ENCODE measurements at places on chromosomes 6 and 20.

GRCh38 chr6:132062626-132063025 is 111.5 kb upstream of the CCN2 start:
- no peak for DNase-seq

- no peak for DNase-seq
These were observed 227.7 kb downstream of the MEI4 start for GRCh38 chr6:77880501-77880900.

DNA sequence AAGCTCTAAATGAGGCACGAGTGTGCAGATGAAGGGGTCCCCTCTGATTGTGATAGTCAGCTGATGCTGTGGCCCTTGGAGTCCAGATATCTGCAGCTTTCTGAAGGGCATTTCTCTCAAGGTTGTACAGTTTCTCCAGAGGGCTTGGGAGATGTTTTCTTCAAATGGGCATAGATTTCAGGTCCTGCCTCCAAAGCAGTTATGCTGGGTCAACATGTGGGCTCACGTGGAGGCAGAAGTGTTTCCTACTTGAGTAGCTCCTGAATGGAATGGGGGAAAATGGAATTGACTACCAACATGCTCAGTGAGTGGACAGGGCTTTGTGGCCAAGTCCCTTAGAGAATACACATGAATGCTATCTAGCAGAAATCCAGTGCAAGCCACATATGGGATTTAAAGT is 360.7 kb downstream of the SAMD5 start:
- DNase-seq = no peak

GRCh38 chr20:48630342-48631075 is 197.3 kb downstream of the PREX1 start:
- DNase-seq = no peak

- no peak for DNase-seq
These were observed 136.0 kb upstream of the SGK1 start for GRCh38 chr6:134453792-134454510.

GRCh38 chr20:11193241-11193640 is 519.4 kb upstream of the JAG1 start:
- DNase-seq = no peak

- peak; percentile 49 for DNase-seq
These were observed 1.1 kb upstream of the PHF10 start for GRCh38 chr6:169725125-169726048.

- DNase-seq = no peak
These were observed 30.6 kb upstream of the FOXC1 start for GRCh38 chr6:1579096-1579495.

- DNase-seq = no peak
These were observed 97.5 kb downstream of the ZMYND8 start for GRCh38 chr20:47258745-47259695.

DNA sequence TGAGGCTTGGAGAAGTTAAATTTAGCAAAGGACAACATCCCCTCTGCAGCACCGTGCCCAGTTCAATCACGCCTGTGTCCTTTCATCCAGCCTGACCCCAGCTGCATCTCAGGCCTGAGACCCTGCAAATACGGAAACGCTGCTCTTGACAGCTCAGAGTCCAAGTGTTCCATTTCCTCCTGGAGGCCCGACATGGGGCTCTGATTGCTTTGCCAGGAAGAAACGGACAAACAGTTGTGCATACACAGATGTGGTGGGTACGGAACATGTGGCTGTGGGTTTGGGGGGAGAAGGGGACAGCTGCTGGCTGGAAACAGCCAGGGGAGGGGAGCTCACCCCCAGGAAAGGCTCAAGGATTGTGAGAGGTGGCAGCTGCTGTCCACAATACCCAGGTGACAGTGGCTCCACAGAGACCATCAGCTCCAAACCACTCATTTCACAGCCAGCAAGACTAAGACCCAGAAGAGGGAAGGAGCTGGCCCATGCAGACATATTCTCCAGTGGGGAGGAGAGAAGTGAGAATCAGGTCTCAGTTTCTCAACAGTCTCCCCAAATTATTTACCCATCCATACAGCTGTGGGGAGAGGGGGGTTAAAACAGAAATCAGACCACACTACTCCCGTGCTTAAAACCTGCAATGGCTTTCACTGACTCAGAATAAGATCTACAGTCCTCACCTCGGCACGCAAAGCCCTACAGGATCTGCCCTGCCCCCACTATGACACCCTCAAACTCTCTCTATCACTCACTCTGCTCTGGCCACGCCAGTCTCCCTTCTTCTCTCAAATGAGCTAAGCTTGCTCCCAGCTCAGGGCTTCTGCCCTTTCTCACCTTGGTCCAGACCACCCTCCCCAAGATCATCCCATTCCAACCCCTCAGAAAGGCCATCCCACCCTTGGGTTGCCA is 89.1 kb downstream of the PREX1 start:
- peak; percentile 83 for DNase-seq

GRCh38 chr6:106051226-106051625 is 34.9 kb upstream of the PRDM1 start:
- no peak for DNase-seq

- DNase-seq = no peak
These were observed 820.8 kb upstream of the ADGRB3 start for GRCh38 chr6:67814262-67814661.

DNA sequence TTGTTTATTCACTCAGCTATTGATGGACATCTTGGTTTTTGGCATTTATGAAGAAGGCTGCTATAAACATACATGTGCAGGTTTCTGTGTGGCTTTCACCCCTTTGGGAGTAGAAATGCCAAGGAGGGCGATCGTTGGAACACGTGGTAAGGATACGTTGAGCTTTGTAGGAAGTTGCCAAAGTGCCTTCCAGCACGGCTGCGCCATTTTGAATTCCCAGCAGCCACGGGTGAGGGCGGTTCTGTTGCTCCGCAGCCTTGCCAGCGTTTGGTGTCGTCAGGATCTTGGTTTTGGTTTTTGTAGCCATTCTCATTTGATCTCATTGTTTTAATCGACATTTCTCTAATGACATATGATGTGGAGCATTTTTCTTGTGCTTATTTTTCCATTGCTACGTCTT is 21.8 kb downstream of the NTSR1 start:
- no peak for DNase-seq

DNA sequence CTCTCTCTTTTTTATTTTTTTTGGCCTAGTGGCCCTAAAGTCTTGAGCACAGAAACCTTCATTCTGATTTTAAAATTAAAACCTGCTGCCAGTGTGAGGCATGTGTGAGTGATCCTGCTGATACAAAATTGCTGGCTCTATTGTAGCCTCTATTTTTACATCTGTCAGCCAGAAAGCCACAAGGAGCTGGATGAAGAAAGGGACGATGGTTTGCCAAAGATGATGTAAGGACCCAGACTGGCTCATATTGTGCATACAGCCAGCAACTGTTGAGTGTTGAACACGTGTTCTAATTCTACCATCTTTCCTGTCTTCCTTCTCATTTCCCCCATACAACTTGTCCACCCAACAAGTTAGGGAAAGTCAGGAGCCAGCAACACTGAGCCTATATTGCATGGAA is 40.8 kb upstream of the ATXN1 start:
- DNase-seq = no peak

DNA sequence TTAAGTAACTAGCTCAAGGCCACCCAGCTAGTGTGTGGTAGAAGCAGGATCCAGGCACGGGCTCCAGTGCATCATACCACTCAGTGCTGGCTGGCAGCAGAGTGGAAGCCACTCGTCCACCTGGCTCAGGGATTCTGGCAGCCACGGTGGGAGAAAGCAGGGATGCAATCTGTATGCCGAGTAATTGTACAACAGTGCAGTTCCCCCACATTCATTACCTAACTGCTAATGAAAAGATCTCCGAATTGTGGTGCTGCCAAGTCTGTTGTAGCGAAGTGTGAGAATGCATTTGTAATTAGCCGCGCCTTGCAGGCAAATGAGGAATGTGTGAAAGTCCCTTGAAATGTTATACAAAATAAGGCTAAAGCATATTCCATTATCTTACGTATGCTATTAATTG is 29.0 kb downstream of the KCNG1 start:
- DNase-seq = no peak

GRCh38 chr20:61185841-61186601 is 66.0 kb upstream of the CDH4 start:
- DNase-seq = no peak

DNA sequence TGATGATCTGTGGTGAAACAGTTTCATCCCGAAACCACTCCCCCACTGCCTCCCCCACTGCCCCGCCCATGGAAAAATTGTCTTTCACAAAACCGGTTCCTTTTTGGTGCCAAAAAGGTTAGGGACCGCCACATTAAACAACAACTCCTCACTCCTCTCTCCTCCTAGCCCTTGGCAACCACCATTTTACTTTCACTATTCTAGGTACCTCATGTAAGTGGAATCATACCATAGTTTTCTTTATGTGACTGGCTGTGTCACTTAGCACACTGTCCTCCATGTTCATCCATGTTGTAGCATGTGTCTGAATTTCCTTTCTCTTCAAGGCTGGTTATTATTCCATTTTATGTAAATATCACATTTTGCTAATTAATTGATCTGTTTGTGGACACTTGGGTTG is 99.3 kb downstream of the UTRN start:
- no peak for DNase-seq

GRCh38 chr20:973785-974194 is 28.3 kb downstream of the RSPO4 start:
- DNase-seq = peak; percentile 52

- no peak for DNase-seq
These were observed 107.9 kb upstream of the NXT1 start for GRCh38 chr20:23242556-23243180.

DNA sequence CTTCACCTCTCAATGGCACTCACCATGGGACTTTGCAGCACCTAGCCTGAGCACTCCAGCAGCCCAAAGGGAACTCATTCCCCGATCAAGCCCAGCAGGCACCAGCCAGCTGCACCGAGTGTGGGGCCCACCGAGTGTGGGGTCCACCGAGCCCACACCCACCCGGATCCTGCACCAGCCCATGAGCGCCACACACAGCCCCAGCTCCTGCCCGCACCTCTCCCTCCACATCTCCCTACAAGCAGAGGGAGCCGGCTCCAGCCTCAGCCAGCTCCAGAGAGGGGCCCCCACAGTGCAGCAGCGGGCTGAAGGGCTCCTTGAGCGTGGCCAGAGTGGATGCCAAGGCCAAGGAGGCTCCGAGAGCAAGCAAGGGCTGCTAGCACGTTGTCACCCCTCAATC is 1182.4 kb downstream of the HACE1 start:
- no peak for DNase-seq

DNA sequence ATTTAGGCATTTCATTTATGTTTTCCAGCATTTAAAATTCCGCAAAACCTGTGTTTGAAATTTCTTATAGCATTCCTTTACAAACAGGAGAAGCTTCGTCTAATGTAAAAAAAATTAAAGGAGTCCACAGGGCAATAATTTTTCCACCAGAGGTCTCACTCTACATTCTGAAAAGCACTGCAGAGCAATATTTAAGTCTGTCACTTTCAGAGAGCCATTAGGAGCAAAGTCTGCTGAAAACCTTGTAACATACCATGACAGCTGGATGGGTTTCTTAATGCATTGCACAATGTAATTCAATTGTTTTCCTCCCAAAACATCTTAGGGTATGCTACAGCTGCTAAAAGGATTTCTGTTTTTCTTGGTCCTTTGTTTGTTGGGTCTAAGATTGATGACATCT is 18.0 kb downstream of the BAG2 start:
- no peak for DNase-seq

DNA sequence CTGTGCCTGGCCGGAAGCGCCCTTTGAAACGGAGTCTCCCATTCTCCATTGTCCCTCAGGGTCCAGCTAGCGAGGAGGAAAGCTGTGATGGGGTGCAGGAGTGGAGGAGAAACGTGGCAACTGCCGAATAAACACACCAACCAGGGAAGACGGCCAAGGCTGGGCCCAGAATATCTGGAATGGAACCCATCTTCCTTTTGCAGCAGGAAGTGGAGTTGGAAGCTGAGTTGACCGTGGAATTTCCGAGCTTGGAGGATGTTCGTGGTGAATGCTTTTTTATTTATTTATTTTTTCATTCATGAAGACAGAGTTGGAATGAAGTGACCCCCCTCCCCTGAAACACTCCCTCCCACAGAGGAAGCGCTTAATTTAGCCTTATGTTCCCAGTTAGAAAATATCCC is 105.6 kb upstream of the RNF24 start:
- DNase-seq = no peak

DNA sequence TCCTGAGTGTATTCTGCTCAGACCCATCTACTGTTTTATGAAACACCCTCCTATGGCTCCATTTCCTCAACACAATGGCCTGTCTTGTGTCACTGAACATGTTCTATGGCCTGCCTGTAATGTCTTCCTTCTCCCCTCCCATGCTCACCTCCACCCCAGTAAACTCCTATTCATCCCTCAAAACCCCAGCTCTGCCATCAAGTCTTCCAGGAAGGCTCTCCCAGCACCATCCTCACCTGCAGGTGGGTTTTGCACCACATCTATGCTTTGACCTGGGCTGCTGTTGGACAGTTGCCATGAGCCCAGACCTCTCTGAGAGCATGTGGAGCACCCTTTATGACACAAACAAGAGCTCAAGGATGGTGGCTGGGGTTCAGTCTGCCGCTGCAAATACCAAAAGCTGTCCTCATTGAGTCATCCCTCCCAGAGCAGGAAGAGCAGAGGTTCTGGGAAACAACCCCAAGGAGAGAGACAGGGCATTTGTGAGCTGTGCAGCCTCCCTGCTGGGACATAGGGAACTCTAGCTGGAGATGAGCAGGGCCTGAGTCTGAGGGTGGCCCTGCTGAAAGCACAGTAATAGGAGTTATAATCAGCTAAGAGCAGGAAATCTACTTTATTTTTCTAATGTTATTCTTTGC is 93.8 kb upstream of the CD93 start:
- no peak for DNase-seq

DNA sequence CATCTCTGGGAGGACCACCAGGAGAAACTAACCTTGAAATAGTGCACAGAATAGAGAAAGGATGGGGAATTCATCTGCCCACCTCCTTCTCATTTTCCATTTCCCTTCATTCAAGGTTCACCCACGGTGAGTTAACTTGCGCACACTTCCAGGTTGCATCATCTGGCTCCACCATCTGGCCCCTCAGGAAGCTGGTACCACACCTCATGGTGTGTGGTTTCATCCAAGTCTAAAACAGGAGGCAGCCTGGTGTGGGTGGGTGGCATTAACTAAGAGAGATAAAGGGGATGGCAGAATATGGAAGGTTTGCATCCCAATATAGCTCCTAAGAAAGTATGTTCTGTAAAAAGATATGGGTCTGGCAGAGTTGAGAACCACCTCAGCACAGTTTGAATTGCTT is 3.8 kb downstream of the ZNF334 start:
- no peak for DNase-seq

- DNase-seq = no peak
These were observed 219.0 kb downstream of the CDC5L start for GRCh38 chr6:44606504-44606903.

DNA sequence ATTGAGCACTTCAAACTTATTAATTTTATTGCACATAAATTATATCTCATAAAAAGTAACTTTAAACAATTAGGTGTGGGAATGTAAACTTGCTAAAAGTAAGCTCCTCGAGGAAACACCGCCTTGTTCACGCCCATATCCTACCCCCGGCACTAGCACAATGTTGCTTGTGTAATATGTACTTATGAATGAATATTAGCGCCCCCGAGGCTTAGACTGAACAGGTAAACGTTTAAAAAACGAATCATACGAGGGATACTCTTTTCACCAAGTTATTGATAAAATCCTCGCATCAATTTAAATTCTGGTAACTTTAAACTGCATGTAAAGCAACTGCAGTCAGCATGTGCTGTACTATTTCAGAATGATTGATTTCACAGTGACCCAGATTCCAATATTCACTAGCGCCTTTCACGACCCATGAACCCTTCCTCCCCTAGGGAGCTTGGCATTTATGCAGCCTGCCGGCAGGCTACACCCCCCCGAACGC is 637 bp downstream of the TFB1M start:
- DNase-seq = peak; percentile 13

- DNase-seq = no peak
These were observed 256.4 kb upstream of the MARCKS start for GRCh38 chr6:113600551-113601339.
